Mucosa of descending colon (tissue), 3 donors: ENCODE measurements at places on chromosomes 5 and 9. TPM values are rescaled to one million over a fixed set of nuclear protein-coding genes. Genes with fewer than 3 reads are reported as not detected.

NUTM2G gene
- not detected for total RNA-seq

SPATA31C1 gene
- not detected for total RNA-seq

LCN1 gene
- not detected for total RNA-seq

GHR gene
- 9.8 TPM for total RNA-seq

DNA sequence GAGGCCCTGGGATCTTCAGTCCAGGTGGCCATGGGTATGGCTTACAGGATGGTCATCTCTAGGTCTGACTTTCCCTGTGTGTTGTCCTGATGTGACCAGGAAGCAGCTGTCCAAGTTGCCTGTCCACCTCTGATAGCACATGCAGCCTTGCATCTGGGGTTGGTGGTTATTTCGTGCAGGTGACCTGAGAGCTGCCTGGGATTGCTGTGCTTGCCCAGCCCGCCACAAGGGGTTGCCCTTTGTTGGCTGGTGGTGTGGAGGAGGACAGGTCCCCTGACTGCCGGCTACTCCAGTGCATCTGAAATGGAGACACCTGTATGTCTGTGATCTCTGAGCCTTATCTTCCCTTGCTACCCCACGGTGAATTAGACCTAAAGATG, 212.6 kb downstream of the ARHGAP26 start:
- no peak for DNase-seq

DNA sequence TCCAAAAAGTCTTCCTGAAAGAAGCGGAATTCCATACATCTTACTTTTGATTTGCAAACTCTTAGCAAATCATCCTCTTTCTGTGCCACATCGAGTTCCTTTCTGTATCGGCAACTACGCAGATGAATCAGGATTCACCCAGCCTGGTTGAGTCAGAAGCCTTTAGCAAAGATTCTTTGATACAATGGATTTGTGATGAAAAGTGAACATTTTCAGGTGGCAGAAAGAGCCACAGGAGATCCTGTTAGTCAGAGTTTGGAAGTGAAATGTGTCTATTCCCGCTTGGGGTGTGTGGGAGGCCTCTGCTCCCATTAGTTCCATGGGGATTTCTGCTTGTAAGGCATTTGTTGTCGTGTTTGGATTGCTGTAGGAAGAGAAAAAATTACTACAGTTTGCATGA, 351.8 kb upstream of the WWC1 start:
- DNase-seq: no peak

DNA sequence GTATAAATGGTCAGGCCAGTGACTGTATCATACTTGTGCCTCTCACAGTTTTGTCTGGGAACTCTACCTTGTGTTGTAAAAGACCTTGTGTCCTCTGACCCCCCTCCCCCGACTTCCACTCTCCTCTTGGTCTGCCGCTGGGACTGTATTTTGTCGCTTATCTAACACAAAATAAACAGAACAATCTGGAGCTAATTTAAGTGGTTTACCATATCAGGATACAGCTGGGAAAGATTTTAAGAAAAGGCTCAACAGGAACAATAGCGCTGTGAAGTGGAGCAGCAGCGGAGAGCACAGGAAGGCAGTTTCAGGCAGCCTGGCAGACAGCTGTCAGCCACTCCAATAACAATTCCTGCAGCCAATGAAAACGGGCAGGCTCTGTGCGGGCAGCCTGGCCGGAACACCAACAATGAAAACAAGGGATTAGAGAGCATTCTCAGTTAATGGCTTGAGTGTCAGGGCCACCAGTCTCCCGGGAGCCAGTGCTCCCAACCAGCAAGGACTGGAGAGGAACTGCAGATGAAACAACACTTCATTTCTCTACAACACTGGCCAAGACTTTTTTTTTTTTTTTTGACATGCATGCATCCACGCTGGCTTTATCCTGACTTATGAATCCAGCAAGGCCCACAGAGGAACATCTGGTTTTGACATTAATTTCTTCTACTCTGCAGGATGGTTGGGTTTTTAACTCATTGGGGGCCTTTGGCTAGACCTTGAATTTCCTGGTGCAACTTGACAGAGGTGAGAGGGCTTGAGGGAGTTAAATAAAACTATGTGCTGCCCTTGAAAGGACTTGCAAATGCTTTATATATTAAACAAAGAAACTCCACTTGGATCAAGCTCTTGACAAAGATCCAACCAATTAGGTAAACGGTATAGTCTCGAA, 76.7 kb downstream of the ARSB start:
- peak; percentile 66 for DNase-seq

DNA sequence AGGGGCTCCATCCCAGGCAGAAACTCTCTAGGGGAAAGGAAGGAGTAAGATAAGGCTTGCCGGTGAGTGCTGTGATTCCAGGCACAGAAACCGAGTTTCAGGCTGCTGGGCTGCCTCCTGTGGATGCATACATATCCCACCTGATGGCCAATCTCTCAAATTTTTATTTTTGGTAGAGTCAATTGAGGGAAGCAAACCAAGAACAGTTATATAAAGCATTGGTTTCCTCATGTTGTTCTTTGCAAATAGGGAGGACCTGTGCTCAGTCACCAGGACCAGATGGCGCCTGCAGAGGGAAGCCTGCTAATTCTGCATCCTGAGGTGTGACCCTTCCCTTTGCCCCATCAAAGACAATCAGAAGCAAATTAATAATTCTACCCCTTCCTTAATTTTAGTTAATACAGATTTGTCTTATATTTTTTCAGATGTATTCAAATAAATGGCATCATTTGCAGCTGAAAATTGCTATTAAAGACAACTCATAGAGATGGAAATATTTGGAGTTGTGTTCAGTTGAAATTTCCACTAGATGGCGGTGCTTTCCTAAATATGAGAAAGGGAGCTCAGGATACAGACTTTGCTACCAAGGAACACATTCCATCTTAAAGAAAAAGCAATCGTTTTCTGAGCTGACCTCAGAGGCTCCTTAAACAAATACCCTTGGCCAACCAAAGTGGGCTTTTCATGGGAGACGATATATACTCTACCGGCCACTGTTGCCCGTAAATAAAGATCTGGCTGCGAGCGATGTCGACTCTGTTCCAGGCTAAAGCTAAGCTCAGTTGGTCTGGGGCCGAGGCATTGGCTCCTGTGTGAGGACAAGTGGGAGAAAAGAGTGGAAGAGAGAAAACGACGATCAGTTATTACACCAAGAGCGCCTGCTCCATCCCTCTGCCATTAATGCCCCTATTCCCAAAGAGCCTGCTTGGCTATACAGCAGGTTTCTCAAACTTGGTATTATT, 225.7 kb upstream of the KLF9 start:
- no peak for DNase-seq

GRCh38 chr5:38532165-38532669, 24.2 kb downstream of the LIFR start:
- no peak for DNase-seq

GRCh38 chr5:51279983-51280706, 103.1 kb upstream of the ISL1 start:
- no peak for DNase-seq

GRCh38 chr9:86868616-86869015, 78.7 kb downstream of the GAS1 start:
- no peak for DNase-seq

DNA sequence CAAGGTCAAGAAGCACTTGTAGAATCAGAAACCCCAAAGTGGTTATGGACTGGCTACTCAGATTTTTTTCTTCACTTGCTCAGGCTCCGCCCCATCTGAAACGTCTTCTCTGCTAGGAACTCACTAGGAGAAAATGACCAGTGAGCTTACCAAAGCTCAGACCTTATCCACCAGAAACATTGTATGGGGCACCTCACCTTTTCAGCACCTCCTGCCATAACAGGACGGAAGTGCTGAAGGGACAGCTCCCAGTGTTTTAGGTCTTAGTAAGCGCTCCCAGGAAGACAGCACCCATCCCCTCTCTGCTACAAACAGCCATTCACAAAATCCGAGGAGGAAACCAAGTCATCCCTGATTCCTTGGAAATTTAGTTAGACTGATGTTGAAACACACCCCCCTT, 1.2 kb upstream of the GABRA1 start:
- DNase-seq: no peak

DNA sequence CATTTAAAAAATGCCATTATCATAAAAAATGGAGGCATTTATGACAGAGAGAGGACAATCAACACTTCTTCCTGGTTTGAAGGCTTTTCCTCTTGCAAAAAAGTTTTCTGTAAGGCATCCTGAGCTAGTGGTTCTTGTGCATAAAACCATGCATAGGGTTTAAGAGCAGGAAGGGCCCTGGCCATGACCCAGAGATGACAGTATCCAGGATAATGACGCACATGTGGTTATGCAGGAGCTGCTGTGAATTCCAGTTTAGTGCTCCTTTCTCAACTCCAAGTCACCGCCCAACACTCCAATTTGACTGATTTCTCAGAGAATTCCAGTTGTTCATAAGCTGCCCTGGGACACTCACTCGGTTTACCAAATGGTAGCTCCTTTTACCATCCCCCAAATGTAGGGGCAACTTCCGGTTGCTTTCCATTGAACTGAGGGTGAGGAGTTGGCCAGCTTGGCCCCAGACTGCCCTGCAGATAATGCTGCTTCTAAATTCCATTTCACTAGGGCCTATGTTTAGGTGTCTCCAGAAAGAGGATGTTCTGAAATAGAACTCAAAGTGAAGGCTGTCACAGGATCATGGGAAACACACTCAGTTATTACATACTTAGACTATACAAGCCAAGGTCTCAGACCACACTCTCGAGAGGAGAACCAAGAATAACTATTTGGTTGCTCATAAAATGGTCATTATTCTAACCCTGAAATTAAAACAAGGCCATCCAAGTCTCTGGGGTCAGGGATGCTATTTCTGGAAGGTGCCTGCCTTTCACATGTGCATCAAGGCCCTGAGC, 179.1 kb downstream of the SLIT3 start:
- no peak for DNase-seq

GRCh38 chr9:102986425-102986824, 8.7 kb upstream of the CYLC2 start:
- no peak for DNase-seq

DNA sequence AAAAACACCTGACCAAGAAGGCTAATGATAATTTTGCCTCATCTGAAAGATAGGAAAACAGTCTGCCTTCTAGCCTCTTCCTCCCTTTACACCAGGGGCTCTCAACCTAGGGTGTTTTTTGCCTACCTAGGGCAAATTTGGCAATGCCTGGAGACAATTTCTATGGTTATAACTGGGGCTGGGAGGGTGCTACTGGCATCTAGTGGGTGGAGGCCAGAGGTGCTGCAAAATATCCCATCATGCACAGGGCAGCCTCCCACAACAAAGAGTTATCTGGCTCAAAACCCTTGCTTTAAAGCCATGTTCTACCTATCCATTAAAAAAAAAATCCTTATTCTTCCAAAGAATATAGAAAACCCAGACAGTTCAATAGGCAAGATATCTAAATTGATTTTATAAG, 45.0 kb upstream of the NR3C1 start:
- DNase-seq: no peak

GRCh38 chr5:133581918-133582317, 30.4 kb downstream of the FSTL4 start:
- no peak for DNase-seq

- no peak for DNase-seq
Measured at GRCh38 chr5:137842296-137842695, 25.4 kb upstream of the MYOT start.
